Stimulated activated CD8-positive, alpha-beta memory T cell treated with anti-CD3 and anti-CD28 coated beads, Interleukin-4, amount 100 ng/mL, for 1 hour (primary cell): ENCODE measurements at places on chromosomes 4 and X.

DNA sequence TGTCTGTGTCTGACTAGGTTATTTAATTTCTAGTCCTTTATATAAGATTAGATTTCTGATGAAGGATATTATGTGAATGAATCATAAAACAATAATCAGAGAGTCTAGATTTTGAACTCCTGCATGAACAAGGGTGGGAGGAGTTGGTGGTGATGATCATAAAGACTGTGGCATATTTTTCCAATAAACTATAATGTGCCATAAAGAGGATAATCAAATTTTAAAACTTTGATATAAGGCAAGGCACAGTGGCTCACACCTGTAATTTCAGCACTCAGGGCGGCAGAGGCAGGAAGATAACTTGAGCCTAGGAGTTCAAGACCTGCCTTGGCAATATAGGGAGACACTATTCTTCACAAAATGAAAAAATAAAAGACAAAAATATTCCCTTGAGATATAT, 473.3 kb downstream of the GABRG1 start:
- DNase-seq, result no peak

- DNase-seq, result no peak
Observed at GRCh38 chrX:429266-429825, 42.6 kb upstream of the PPP2R3B start.

DNA sequence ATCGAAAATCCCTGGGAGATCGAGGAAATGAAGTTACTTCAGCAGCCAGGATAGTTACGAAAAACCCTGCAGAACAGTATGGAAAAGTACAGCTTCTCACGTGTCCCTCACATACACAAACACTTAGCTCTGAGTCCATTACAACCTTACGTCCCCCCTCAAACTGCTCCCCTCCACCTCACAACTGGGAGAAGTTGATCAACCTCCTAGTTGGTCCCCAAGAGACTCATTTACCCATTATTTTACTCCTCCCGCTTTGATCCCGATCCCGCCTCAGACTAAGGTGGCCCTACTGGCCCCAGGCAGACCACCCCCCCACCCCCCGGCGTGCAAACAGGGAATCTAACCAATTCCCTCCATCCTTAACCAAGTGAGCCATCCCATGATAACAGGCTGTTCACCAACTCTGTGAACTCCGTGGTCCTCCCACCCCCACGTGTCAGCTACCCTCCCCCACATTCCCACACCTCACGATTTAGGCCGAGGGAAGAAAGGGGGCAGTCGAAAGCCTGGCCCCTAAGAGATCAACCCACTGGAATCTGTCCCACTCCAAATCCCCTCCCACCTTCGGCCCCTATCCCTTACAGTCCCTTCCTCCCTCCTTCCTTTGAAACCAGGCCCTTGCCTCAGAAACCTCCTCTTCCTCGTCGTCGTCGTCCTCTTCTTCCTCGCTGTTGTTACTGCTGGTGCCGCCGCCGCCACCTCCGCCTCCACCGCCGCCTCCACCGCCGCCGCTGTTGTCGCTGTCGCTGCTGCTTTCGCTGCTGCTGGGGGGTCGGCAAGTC, 755 bp downstream of the ANKRD17 start:
- DNase-seq, result no peak

DNA sequence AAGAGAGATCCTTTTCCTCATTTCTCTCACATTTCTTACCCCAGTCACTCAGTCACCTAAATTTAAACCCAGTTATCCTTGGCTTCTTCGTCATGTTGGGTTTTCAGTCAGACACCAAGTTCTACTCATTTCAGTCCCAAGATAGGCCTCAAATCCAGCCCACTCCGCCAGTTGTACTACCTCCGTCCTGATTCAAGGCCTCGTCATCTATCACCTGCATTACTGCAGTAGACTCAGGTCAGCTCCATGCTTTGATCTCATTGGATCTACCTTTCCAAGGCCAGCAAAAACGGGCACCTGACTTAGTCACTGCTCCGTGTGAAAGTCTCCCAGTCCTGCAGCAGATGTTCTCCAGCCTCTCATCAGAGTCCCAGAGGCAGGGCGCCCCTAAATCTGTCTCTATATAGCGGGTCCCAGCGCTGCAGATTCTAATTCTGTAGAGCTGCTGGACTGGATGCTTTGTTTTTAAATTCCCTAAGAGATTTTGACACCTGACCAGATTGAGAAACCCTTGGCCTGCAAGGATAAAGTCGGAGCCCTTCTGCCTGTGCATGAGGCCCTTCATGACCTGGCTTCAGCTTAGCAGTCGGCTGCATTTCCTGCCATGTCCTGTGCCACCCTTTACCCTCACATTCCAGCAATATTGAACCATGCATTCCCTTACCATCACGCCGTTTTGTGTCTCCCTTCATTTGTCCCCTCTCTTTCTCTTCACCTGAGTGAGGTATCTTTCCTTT, 53.7 kb downstream of the ZFX start:
- DNase-seq, result no peak

- DNase-seq, result no peak
Observed at GRCh38 chr4:53563824-53564223, 27.5 kb downstream of the LNX1 start.

- no peak for DNase-seq
Observed at GRCh38 chr4:98890702-98891455, 38.1 kb downstream of the EIF4E start.

DNA sequence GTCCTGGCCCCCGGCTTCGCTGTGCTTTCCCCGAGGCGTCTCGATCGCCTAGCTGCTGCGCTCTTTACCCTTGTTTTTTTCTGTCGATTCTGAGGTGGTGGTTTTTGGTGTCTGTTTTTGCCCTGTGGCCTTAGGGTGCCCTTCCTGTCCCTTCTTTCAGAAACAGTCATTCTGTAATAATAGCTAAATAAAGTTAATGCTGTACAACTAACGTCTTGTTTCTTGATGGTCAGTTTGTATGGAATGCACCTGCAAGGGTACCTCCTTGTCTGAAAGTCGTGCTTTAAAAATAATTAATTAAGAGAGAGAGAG, 686 bp downstream of the FIP1L1 start:
- DNase-seq, result no peak

- DNase-seq, result no peak
Observed at GRCh38 chr4:21097865-21098264, 397.6 kb downstream of the PACRGL start.

DNA sequence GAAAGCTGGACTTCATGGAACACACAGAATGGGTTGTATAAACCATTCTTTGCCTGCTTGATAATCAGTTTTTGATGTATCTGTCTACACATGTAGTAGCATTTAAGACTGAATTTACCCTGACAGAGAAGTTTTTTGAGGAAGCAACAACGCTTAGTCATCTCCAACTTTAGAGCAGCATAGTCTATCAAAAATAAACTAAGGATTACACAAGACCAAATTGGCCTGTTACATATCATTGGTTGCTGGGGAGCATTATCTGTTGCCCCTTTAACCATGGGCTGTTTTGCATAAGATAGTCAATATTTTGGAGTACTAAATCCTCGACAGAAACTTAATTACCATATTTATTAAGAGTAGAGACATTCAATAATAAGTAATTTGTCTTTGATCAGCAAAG, 347.4 kb downstream of the FAM47B start:
- DNase-seq, result no peak

- DNase-seq, result no peak
Observed at GRCh38 chrX:140687706-140688105, 21.9 kb upstream of the LINC00632 start.

- DNase-seq, result no peak
Observed at GRCh38 chrX:84415140-84415539, 87.1 kb downstream of the HDX start.

- DNase-seq, result no peak
Observed at GRCh38 chr4:89248879-89249281, 58.7 kb downstream of the GPRIN3 start.

- DNase-seq, result no peak
Observed at GRCh38 chr4:16667464-16667863, 231.0 kb downstream of the LDB2 start.

- no peak for DNase-seq
Observed at GRCh38 chr4:3684546-3684945, 81.6 kb upstream of the ADRA2C start.

DNA sequence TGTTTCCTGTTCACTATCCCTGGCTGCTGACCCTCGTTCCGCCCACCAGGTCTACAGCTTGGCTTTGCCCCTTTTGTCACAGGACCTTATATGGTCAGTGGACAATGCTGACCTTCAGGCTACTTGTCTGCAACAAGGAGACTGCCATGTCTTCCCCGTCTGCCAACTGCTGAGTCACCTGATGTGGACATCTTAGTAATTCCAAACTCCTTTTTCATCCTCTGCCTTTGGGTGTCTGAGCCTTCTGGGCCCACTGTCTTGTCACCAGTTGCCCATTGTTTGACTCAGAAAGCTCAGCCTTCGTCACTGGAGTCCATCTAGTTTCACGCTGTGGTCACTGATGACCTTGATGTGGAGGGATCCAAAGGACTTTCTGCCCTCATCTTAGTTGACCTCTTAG, 30.2 kb downstream of the GPRIN3 start:
- DNase-seq, result no peak

DNA sequence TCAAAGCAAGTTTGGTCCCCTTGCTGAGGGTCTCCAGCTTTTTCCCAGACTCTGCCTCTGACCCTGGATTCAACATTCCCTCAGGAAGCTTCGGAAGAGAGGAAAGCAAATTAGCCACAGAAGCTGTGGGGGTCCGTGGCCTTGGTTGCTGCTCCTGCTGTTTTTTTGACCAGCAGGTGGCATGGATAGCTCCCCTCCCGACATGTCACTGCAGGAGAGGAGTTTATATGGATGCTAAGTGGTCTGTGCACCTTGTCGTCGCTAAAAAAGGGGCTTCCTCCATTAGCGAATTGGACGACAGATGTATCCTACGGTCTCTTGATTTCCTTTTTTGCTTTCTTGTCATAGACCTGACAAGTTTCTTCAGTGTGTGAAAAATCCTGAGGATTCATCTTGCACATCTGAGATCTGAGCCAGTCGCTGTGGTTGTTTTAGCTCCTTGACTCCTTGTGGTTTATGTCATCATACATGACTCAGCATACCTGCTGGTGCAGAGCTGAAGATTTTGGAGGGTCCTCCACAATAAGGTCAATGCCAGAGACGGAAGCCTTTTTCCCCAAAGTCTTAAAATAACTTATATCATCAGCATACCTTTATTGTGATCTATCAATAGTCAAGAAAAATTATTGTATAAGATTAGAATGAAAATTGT, 70.2 kb downstream of the CD38 start:
- DNase-seq, result no peak

GRCh38 chr4:153341575-153342090, 2.9 kb upstream of the MND1 start:
- no peak for DNase-seq
